ENCODE measurements at places on chromosomes 3 and 15.

DNA sequence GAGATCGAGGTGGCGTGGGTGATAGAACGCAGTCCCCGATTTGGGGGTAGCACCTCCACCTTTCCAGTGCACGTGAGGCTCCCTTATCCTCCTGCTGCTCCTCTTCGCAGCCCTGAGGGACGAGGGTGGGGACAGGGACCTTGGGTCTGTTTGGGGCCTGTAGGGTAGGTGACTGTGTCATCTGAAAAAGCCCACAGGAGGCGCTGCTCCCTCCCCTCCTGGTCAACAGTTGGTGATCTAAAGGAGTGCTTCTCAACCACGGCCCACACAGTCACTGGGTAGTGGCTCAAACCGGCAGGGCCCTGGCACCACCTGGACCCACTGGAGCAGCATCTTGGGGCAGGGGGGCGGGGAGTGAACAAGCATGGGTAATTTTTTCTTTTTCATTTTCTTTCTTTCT lies 7.1 kb downstream of the LRRK1 start:
- no peak for DNase-seq

- no peak for DNase-seq
These were observed 61.7 kb downstream of the GBE1 start for GRCh38 chr3:81699536-81700320.

DNA sequence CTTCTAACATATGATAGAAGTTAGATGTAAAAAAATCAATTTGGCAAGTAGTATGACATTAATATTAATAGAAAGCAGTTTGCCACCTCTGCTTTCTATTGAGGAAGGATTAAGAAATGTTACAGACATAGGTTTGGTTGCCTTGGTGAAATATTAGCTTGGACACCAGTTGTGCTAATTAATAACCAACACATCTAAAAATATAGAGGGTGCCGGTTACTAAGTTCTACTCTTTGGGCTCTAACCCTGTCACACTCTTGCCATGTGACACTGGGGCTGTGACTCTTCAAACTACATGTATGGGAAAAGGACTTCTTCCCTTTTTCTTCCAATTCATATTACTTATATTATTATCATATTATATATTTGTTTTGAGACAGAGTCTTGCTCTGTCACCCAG lies 64.4 kb downstream of the TRIM71 start:
- DNase-seq = no peak

- no peak for DNase-seq
These were observed 9.2 kb upstream of the PGPEP1L start for GRCh38 chr15:99016680-99017321.

DNA sequence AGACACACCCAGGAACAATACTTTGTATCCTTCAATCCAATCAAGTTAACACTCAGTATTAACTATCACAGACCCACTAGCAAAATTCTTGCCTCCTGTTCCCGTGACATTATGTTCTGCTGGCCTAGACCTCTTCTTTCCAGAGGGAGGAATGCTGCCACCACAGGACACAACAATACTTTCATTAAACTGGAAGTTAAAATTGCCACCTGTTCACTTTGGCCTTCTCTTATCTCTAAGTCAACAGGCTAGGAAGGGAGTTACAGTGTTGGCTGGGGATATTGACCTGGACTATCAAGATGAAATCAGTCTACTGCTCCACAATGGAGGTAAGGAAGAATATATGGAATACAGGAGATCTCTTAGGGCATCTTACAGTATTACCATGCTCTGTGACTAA lies 1000.4 kb upstream of the GBE1 start:
- no peak for DNase-seq

- DNase-seq = no peak
These were observed 698.7 kb downstream of the NTRK3 start for GRCh38 chr15:87557881-87558280.

- DNase-seq = no peak
These were observed 65.7 kb downstream of the MYLK start for GRCh38 chr3:123818324-123818920.

- no peak for DNase-seq
These were observed 1.9 kb downstream of the PLOD2 start for GRCh38 chr3:146159037-146159436.

- no peak for DNase-seq
These were observed 323.5 kb upstream of the ROPN1 start for GRCh38 chr3:124315215-124316033.

- no peak for DNase-seq
These were observed 74.2 kb upstream of the FBN1 start for GRCh38 chr15:48719668-48720067.

DNA sequence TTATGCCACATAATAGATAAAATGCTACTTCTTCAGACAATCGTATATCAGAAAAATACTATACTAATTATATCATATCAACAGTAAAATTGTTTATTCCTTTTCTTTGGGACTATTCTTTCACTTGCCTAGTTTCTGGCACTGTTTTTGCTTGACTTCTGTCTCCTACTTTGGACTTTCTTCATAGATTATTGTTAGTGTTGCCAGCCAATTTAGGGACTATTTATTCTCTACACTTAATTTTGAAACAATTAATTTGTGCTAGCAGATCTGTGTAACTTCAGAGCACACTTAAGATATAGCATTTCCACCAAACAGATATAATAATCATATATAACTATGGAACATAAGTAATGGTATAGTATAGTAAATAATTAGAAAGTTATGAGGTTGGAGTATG lies 305.6 kb downstream of the CADM2 start:
- DNase-seq = no peak
